ENCODE measurements at places on chromosomes 5 and 9.

GRCh38 chr5:96548905-96549304, 113.3 kb upstream of the CAST start:
- no peak for DNase-seq

DNA sequence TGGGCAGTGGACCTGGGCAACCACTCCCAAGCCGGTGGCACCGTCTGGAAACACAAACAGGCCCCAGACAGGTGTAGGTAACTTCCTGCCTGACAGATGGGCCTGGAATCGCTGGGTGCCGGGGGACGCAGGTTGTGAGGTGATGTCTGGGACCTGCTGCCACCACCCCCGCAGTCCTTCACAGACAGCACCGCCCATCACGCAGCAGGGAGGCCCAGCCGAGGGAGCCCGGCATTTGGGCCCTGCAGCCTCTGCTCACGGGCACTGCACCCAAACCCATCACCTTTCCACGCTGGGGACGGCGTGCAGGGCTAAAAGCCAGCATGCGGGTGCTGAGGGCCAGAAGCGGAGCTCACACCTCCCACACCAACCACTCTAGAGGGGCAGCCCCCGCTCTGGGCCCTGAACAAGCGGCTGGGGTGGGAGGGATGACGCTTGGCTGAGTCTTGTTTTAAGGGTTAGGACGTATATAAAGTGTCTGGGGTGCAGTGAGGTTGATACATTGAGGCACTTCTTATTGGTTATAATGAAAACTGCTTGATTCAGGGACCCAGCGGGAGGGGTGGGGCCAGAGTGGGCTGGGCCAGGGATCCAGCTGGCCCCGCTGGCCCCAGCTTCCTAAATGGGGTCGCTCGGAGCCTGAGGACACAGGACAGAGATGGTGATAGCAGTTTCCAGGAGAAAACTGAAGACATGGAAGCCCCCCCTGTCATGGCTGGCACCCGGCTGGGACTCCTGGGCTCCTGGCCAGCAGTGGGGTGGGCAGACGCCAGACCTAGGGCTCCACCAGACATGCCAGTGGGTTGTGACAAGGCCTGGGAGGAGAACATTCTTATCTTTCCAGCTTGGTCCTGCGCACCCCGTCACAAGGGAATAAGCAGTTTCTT, 11.3 kb downstream of the MYMK start:
- peak; percentile 60 for DNase-seq

GRCh38 chr5:96180684-96181435, 219.2 kb upstream of the ELL2 start:
- no peak for DNase-seq

- DNase-seq = no peak
These were observed 92.1 kb downstream of the TMEM167A start for GRCh38 chr5:82984786-82985735.

DNA sequence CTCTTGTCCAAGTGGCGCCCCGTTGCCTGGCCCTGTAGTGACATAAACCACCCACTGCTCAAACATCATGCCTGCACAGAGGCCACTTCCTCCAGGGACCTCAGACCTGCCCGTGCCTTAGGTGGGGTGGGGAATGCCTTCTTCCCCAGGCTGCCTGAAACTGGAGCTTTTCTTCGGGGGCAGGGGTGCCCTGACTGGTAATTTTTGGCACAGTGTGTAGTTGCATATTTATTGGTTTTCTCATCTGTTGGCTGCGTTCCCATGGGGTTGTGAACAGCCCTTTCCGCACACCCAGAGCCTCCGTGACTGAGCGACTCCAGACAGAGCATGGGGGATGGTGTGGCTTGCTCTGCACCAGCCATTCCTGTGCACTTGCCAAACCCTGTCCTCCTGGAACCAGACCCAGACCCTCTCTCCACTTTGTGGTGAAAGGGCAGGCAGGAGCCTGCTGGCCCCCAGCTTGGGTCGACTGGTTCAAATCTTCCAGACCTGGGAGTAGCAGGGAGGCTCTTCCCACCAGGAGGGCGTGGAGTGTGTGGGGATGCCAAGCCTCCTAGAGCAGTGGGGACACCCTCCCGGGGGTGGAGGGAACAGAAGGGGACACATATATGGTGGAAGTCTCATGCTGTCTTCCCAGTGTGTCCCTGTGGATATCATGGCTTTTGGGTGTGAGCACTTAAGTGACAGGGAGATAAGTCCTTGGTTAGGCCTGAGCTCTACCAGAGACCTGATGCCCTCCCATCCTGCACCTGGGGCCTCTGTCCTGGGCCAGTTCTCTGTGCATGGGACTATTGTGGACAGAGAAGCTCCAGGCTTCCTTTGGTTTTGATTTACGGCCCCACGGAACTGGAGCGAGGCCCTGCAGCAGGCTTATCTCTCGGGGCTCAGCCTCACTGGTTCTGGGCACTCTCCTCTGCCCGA, 39.6 kb downstream of the WNK2 start:
- no peak for DNase-seq

- no peak for DNase-seq
These were observed 133.9 kb downstream of the ESM1 start for GRCh38 chr5:54851449-54851848.

Measured in kidney (tissue), 22 donors.